HuH-7 (cell line): ENCODE measurements at places on chromosomes 1 and 21.

- peak; percentile 34 for DNase-seq
These were observed 295.0 kb downstream of the OMA1 start for GRCh38 chr1:58251430-58252073.

DNA sequence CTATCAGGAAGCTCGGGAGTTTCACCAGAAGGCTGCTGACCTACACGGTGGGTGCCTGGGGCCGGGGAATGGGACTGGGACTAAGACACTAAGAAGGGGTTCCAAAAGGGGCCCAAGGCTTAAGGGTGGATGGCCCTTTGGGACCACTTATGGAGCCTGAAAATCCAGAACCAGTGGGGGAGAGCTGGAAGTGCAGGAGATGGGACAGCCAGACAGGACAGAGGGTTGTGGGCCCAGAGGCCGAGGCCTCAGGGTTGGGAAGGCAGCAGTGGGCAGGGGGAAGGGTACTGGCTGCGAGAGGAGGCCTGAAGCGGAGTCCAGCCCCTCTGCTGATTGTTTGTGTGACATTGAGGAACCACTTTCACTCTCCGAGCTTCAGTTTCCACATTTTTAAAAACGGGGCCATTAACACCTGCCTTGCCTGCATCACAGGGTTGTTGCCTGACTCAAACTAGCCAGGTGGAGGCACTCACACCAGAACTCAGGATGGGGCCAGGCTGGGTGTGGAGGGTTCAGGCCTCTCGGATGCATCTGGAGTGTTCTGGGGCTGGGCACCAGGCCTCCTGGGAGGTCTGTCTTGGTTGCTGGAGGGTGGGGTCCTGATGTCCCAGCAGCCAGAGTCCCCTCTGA lies 3.0 kb downstream of the TTC24 start:
- no peak for DNase-seq

GRCh38 chr1:57632401-57632800 lies 208.5 kb upstream of the DAB1 start:
- no peak for DNase-seq

- DNase-seq = no peak
These were observed 4.1 kb downstream of the S100A2 start for GRCh38 chr1:153561466-153561985.

- DNase-seq = no peak
These were observed 19.9 kb upstream of the PRELP start for GRCh38 chr1:203455706-203456105.
